ENCODE measurements at places on chromosomes 12 and 14. TPM values are rescaled to one million over a fixed set of nuclear protein-coding genes. Genes with fewer than 3 reads are reported as not detected.

DNA sequence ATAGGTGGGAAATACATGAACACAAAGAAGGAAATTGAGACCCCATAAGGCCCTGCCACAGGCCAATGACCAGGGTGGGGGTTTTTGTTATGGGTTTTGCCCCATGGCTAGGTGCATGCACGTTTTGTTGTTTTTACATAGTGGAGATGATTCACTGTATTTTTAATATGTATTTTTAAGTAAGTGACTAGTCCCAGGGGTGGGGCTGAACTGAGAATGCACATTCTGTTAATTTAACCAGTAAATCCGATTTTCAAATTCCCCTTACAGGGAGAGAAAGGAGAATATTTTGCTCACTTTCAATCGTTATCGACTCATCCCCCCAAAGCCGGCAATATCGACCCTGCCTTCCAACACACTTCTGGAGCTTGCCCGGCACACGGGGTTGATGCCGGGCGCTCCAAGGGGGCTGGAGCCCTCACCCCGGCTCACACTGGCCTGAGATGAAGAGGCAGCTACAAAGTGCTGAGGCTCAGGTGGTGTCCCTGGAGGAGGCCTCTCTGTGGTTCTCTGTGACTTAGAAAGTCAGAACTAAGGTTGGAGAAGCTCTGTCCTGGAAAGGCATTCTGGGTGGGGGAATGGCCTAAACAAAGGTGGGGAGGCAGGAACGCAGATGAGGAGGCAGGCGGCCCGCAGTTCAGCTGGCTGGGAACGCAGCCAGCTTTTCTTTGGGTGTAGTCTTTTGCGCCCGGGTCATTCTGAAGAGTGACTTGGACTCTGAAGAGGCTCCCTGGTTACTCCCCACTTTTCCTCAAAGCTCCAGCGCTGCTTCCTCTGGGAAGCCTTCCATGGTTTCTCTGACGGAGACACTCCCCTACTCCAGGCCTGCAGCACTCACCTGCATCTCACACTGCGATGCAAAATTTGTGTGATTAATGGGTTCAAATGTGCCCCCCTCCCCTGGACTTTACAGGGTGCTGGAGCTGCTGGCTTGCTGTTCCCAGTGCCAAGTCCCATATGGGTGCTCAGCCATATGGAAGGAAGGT is 50.7 kb upstream of the DLK1 start:
- H3K36me3 ChIP-seq, result no peaks in the 10 kb centered on the region
- no peak overlapping the region for H3K27ac ChIP-seq
- H3K4me3 ChIP-seq, result no peak overlapping the region
- H3K27me3 ChIP-seq, result no peaks in the 10 kb centered on the region
- H3K4me1 ChIP-seq, result no peaks in the 10 kb centered on the region

SLCO1B1 gene
- total RNA-seq, result not detected

GRCh38 chr14:33972583-33973081 is 21.8 kb upstream of the EGLN3 start:
- no peaks in the 10 kb centered on the region for H3K27me3 ChIP-seq
- H3K4me3 ChIP-seq, result no peak overlapping the region
- no peaks in the 10 kb centered on the region for H3K36me3 ChIP-seq
- no peak overlapping the region for H3K27ac ChIP-seq
- no peaks in the 10 kb centered on the region for H3K4me1 ChIP-seq

DNA sequence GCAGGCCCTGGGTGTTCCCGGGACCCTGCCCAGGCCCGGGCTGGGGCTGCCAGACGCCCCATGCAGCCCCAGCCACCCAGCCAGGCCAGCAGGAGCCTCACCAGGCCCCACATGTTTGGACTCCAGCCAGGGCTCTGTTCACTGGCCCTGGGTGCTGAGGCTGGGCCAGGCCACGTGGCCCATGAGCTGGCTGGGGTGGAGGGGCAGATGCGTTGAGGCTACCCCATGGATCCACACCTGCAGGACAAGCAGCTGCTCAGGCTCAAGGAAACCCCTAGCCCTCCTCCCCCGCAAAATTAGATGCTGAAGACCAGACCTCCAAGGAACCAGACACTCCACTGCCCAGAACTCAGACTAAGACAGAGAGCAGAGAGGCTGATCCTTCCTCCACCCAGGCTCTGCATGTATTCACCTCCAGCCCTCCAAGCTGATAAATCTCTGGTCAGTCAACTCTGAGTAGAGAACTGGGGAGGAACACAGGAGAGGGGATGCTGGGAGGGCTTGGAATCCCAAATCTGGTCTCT is 1.6 kb downstream of the CDH24 start:
- peak; percentile 19 for DNase-seq
- peaks cover 7% of the 10 kb centered on the region for H3K4me1 ChIP-seq
- H3K27me3 ChIP-seq, result no peaks in the 10 kb centered on the region
- H3K36me3 ChIP-seq, result peaks cover 19% of the 10 kb centered on the region
- H3K4me3 ChIP-seq, result no peak overlapping the region

DNA sequence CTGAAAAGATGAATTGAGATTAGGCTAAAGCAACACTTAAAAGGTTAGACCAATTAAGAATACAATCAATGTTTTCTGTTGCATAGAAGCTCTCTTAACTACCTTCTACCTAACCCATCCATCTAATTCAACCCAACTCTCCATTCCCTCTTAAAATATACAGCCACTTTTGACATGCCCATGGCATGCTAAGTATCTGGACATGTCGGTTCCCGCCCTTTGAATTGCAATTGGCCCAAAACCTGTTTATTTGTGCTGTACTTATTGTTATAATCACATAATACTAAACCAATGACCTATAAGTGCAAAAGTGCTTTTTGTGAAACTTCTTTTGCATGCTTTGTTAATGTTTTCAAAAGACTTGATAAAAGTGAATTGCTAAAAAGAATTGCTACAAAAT is 37.6 kb upstream of the APPL2 start:
- no peaks in the 10 kb centered on the region for H3K4me1 ChIP-seq
- no peaks in the 10 kb centered on the region for H3K36me3 ChIP-seq
- H3K4me3 ChIP-seq, result no peak overlapping the region
- DNase-seq, result no peak
- no peak overlapping the region for H3K27ac ChIP-seq
- no peaks in the 10 kb centered on the region for H3K27me3 ChIP-seq

GRCh38 chr14:106790189-106791036 is 1264.0 kb downstream of the TMEM121 start:
- peak; percentile 79 for DNase-seq
- H3K4me3 ChIP-seq, result no peak overlapping the region
- no peaks in the 10 kb centered on the region for H3K27me3 ChIP-seq
- H3K27ac ChIP-seq, result no peak overlapping the region
- H3K4me1 ChIP-seq, result peaks cover 5% of the 10 kb centered on the region

DNA sequence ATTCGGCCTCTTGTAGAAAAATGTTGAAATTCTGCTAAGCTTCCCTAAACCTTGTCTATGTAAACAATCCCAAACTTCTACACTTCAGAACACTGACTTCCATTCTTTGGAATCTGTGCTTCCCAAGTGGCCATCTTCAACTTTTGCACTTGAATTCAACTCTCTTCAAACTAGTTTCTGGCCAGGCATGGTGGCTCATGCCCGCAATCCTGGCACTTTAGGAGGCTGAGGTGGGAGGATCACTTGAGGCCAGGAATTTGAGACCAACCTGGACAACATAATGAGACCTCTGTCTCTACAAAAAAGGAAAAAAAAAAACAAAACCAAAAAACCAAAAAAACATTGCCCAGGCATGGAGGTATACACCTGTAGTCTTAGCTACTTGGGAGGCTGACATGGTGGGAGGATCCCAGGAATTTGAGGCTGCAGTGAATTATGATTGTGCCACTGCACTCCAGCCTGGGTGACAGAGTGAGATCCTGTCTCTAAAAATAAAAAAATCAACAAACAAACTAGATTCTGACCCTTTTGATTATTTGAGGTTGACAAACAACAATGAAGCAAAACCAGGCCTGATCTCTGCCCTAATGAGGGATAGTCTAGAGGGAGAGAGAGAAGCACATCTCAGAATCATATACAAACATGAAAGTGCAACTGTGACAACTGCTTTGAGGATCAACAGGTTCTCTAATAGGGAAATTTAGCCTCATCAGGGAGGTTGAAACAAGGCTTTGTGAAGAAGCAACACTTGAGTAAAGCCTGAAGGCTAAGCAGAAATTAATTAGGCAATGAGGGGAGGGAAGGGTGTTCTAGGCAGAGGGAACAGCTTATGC is 11.6 kb upstream of the C12orf75 start:
- H3K36me3 ChIP-seq, result no peaks in the 10 kb centered on the region
- no peaks in the 10 kb centered on the region for H3K27me3 ChIP-seq
- no peak overlapping the region for H3K27ac ChIP-seq
- H3K4me1 ChIP-seq, result no peaks in the 10 kb centered on the region

GRCh38 chr14:27410981-27411380 is 813.1 kb upstream of the NOVA1 start:
- no peak for DNase-seq
- H3K27me3 ChIP-seq, result no peaks in the 10 kb centered on the region
- no peaks in the 10 kb centered on the region for H3K36me3 ChIP-seq
- H3K4me1 ChIP-seq, result no peaks in the 10 kb centered on the region

- no peak overlapping the region for H3K27ac ChIP-seq
- DNase-seq, result no peak
- no peak overlapping the region for H3K4me3 ChIP-seq
- no peaks in the 10 kb centered on the region for H3K36me3 ChIP-seq
- no peaks in the 10 kb centered on the region for H3K27me3 ChIP-seq
Observed at GRCh38 chr14:42508209-42508946, 901.7 kb downstream of the LRFN5 start.

DNA sequence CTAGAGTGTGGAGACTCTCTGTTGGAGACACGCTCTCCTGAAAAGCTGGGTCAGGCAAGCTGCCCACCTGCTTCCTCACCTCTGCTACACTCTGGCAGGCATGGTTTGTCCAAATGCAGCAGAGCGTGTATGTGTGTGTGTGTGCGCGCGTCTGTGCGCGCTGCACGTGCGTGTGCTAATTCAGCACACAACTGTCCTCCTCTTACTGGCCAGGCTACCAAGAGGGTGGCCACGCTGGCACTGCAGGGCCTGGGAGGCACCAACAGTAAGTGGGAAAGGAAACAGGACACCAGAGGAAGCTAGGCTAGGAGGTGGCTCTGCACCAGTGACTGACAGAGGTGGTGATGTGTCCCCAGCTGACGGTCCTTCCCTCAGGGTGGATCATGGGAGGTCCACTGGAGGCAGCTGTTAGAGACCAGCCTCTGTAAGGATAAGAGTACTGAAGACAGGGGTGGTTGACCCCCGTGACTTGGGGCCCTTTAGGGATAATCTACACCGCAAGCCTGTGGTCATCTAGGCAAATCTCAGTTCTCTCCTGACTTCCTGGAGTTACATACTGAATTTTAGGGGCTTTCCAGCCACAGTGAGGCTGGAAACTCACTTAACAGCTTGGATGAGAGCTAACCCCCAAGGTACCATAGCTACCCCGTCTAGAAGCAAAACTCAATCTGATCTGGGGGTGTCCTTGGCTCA is 15.6 kb upstream of the TFCP2 start:
- H3K27ac ChIP-seq, result no peak overlapping the region
- DNase-seq, result no peak
- no peaks in the 10 kb centered on the region for H3K27me3 ChIP-seq
- H3K4me1 ChIP-seq, result no peaks in the 10 kb centered on the region
- no peak overlapping the region for H3K4me3 ChIP-seq
- peaks cover 36% of the 10 kb centered on the region for H3K36me3 ChIP-seq
